ENCODE measurements at places on chromosomes 11 and 22.

DNA sequence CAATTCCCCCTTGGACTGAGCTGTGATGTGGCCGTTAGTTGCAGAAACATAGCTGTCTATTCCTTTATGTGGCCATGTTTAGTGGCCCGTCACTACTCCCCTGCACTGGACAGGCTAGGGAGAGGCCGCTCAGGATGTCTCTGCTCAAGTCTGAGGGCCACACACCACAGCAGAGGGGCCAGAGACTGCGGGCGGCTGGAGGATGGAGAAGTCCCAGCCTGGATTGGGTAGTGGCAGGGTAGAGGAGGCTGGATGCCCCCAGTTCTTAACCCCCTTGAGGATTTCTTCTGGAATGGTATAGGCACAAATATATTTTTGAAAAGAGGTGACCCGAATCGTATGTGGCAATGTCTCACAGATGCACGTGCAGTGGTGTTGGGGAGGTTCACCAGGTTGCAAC, 116.4 kb upstream of the B3GAT1 start:
- DNase-seq = no peak

DNA sequence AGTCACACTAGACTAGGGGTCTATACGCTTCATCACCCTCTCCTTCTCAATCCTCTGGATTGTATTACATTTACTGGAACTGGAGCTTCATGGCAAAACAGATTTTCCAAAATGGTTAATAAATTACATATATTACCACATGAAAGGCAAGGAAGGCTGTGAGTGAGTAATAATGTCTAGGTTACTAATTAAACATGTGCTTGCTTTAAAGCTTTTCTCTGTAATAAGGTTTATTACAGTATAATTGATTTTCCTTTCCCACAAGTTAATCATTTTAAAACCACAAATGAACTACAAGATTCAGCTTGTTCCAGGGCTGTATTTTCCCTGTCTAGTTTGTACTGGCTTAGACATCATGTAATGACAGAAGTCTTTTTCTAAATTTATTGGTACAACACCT, 25.6 kb downstream of the MMP13 start:
- DNase-seq = no peak

DNA sequence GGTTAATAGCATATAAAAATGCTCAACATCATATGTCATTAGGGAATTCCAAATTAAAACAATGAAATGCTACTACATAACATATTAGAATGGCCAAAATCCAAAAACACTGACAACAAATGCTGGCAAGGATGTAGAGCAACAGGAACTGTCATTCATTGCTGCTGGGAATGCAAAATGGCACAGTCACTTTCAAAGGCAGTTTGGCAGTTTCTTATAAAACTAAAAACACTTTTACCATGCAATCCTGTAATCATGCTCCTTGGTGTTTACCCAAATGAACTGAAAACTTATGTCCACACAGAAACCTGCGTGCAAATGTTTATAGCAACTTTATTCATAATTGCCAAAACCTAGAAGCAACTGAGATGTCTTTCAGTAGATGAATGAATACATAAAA, 105.1 kb downstream of the ARHGAP32 start:
- DNase-seq = no peak

- DNase-seq = no peak
These were observed 1.5 kb downstream of the MIAT start for GRCh38 chr22:26658671-26659478.

- no peak for DNase-seq
These were observed 2.4 kb downstream of the DDTL start for GRCh38 chr22:23969071-23969470.

DNA sequence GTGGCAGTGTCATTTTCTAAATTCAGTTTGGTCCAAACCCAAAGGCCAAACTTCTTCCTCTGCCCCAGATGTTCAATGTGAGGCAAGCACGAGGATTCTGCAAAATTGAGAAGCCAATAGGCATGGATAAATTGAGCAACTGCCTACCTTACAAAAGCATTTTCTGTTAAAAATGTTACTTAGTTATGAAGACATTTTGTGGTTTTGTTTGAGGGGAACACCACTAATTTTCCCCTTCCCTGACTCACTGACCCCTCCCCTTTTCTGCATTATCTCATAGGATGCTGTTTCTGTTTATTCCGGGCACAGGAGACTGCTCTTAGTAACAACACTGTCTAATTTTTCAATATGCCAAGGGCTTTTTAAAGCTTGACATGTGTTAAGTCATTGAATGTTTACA, 462.8 kb downstream of the INSC start:
- DNase-seq = no peak

- no peak for DNase-seq
These were observed 37.6 kb upstream of the BIRC3 start for GRCh38 chr11:102279641-102280170.

- no peak for DNase-seq
These were observed 111.9 kb downstream of the MRTFA start for GRCh38 chr22:40524392-40525249.

DNA sequence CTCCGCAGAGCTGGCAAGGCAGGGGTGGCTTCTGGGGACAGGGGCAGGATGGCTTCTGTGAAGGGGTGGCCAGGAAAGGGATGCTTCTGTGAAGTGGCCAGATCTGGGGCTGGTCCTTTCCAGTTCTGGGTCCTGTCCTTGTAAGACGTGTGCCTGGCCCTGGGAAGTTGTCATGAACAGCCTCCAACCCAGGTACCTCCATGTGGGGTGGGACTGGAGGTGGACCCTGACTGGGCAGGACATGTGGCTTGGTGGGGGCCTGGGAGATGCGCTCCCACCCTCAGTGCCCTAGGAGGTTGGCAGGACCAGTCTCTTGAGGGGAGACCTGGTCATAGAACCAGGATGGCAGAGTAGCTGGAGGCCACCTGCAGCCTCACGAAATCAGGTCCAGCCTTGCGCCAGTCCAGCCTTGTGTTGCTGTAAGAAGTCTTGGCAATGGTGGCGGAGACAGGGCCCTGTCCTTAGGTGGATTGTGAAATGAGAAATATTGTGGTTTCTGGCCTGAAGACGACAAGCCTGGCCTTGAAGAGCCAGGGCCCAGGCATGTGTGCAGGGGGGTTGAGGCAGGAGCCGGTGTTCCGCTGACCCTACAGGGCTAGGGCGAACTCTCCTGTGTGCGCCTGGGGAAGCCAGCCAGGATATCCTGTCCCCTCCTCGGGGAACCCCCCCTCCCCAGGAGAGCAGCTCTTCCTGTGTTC, 2.6 kb downstream of the KCNQ1 start:
- no peak for DNase-seq

DNA sequence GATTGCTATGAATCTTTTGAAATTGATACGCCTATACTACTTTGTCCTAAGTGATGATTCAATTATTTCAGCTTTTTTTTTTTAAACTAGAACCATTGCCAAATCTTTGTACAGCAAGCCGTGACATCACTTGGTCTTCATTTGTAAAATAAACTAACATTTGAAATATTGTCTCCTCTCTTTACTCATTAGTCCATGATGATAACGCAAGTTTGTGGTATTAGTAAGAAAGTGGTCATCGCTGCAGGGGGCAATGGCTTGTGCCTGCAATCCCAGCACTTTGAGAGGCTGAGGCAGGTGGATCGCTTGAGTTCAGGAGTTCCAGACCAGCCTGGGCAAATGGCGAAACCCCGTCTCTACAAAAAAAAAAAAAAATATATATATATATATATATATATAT, 12.9 kb upstream of the ARHGAP42 start:
- no peak for DNase-seq

GRCh38 chr11:31770011-31770700, 41.0 kb downstream of the PAX6 start:
- no peak for DNase-seq

DNA sequence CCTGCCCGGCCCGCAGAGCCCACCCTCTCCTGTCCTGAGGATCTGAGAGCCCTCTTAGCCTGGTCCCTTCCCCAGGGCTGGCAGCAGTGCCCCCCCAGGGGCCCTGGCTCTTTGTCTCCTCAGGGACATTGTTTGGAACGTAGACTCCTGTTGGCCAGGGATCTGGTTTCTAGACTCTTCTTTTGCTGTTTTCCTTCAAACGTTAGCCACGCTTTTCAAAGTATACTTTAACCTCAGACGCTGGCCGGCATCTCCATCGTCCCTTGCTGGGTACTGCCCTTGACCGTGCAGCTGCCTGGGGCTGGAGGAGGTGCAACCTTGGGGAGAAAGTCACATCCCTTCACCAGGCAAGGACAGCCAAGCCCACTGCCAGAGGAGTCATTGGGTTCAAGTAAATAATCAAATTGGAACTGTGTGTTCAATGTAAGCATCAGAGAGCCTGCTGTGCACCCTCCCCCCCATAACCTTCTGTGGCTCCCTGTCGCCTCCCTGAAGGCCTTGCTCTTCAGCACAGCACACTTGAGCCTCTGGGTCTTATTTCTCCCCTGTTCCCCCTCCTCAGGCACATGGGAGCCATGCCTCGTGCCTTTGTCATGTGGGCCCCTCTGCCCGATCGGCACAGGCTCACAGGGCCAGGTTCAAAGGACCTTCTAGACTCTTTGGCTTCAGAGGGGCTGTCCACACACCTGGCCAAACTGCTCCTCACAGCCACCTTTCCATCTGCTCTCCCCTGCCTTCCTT, 21.8 kb upstream of the WNT7B start:
- DNase-seq = peak; percentile 1

DNA sequence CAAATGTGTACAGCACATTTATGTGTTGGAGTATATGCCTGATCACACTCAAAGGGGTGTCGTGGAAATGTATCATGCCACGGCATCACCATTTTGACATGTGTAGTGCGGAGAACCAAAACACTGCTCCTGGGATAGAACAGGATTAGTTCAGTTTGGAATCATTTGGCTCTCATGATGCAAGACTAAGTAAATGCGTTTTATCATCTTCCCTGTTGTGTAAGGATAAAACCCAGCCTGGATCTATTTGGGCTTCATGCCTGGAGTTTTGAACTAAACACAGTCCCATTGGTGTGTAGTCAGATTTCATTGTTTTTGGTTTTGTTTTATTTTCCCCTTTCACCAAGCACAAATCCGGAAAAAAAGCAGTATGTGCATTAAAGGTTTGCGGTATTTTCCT, 574.3 kb downstream of the NTM start:
- DNase-seq = no peak

- no peak for DNase-seq
These were observed 62.8 kb downstream of the DDX10 start for GRCh38 chr11:108727665-108728064.

DNA sequence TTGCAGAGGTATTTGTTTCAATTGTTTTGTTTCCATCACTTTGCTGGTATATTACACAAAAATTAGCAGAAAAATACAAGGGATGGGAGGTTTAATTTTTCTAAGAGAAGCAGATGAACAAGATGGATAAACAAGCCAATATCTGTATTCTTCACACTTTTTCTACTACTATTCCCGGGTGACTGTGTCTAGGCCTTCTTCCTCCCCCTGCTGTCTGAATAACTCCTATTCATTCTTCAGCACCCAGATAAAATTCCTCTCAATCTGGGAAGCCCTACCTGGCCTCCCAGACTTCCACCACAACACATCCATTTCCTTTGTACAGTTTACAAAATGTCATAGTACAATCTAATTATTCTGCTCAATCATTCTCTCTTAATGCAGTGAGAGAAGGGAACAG, 666.6 kb upstream of the TENM4 start:
- DNase-seq = no peak

DNA sequence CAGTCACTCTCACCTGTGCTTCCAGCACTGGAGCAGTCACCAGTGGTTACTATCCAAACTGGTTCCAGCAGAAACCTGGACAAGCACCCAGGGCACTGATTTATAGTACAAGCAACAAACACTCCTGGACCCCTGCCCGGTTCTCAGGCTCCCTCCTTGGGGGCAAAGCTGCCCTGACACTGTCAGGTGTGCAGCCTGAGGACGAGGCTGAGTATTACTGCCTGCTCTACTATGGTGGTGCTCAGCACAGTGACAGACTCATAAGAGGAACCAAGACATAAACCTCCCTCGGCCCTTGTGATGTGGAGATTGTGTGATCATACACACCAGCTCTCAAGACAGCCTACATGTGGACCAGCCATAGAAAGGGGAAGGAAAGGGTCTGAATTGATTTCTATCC, 113.3 kb downstream of the ZNF280B start:
- no peak for DNase-seq

DNA sequence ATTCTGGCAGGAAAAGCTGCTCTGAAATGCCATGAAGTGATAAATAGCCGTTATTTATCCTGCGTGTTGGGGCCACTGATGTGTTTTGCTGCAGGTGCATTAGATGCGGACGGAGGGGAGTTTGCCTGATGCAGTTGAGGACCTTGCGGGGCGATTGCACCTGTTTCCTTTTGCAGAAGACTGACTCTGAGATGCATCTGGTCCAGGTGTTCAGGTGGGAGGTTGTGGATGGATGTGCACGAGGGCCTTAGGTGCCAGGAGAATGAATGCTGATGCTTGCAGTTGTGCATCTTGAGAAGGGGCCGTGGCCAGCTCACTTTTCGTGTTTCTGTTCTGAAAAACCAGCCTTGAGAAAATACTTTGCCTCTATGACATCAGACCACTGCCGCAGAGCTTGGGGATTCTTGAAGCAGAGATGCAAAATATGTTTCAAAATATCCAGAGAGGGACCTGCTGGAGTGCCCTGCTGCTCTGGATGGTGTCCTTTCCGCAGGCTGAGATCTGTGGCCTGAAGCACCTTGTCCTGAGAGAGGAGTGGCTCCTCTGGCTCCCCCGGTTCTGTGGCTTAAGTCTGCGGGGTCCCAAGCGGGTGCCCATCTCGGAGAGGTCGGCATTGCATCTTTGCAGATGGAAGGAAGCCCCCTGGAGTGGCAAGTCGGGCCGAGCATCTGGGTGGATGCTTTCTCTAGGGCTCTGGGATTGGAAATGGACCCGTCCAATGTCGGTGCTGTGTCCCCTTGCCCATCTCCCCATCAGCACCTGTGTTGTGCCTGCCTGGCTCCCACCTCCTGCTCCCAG, 1031.1 kb downstream of the TBC1D22A start:
- DNase-seq = peak; percentile 17

- no peak for DNase-seq
These were observed 823 bp upstream of the CPT1A start for GRCh38 chr11:68842427-68843051.
